ENCODE measurements at places on chromosomes 4 and X.

GRCh38 chrX:21781525-21781924 lies 23.6 kb upstream of the SMPX start:
- DNase-seq, result no peak

DNA sequence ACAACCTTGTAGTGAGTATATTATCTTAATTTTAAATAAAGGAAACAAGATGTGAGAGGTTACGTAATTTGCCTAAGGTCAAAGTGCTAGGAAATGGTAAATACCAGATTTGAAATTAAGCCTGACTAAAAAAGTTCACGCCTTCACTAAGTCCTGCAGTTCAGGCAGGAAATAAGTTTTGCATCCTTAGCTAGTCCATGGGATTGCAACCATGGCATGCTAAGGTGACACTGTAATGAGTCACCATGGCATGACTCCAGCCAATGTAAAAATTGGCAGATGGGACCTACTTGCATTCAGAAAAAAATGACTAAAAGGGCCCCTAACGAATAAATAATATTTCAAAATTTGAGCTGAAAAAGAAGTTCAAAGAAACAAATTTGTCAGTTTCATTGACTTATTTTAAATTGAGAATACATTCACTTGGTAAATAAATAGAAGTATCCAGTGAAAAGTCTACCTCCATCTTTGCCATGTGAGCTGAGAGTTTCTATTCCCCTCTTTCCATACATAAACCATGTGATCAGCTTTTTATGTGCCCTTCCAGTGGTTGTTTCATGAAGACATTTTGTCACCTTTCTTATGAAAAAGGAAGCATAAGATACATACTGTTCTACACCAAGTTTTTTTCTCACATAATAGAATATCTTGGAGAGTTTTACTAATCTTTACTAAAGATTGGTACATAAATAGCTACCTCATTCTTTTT lies 72.4 kb downstream of the ANKRD50 start:
- no peak for DNase-seq

GRCh38 chr4:126924237-126924636 lies 708.5 kb upstream of the INTU start:
- DNase-seq, result no peak

GRCh38 chr4:24801136-24801855 lies 5.9 kb downstream of the SOD3 start:
- no peak for DNase-seq

DNA sequence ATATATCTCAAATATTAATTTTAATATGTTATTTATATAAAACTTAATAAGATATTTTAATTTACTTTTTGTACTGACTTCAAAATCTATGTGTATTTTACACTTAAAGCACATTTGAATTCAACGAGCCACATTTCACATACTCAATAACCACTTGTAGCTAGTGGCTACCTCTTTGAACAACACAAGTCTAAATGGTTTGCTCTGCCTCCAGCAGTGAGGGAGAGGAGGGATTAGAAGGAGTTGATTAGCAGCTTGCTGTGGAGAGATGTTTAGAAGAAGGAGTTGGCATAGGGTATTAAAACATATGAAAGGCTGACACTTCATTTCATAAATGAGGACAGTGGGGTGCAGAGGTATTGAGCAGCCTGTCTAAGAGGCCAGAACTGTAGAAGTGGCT lies 124.0 kb downstream of the ARHGAP24 start:
- DNase-seq, result no peak

DNA sequence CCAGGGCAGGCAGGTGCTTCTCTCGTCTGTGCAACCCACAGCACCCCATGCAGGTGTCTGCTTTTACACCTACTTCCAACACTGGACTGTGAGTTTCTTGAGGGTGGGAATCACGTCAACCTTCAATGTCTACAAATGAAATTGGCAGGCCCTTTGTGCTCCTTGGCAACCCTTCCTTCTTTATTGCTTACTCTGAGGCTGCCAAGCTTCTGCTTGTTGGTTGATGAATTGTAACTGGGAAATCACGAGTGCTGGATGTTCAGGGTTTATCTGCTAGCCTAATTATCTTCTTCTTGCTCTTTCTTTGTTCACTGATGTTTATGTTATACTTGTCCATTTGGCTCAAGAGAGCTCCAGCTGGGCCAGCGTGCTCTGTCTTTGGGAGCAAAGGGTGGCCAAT lies 2.5 kb upstream of the DGAT2L6 start:
- no peak for DNase-seq

DNA sequence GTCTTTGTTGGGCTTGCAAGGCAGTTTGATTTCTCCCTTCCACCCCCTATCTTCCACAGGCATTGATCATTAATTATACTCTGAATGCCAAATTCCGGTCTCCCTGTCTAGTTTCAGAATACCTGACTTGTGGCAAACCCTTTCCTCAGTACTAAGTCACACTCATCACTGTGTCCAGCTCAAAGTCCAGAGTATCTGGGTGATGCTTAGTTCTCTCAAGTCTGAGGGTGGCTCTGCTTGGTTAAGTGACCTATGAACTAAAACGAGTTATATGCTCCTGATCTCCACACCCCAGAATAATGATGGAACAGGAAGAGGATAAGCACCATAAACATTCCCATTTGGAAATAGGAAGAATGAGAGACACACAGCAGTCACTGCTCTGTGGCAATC lies 6.5 kb downstream of the SMIM9 start:
- no peak for DNase-seq

- no peak for DNase-seq
Measured at GRCh38 chrX:68299898-68300297, 133.4 kb downstream of the OPHN1 start.

- DNase-seq, result no peak
Measured at GRCh38 chrX:24566240-24566639, 80.9 kb downstream of the PCYT1B start.

DNA sequence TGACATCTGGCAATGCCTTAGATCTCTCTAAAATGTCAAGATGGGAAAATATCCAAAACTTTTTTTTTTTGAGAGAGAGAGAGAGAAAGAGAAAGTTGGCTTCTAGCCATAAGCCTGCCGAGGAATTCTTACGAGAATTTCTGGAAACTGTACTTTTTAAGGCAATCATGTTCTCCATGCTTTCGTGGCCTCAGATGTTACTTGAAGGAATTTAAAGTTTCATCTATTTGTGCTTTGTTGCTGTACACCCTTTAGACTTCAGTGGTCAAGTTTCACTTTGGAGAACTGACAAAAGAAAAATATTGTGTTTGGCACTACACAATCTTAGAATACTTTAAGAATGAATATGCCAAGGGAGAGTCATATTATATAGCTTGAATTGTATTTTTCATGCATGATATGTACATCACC lies 53.9 kb downstream of the FAT4 start:
- no peak for DNase-seq

GRCh38 chr4:20109391-20109790 lies 142.3 kb upstream of the SLIT2 start:
- DNase-seq, result peak; percentile 60

- no peak for DNase-seq
Measured at GRCh38 chr4:144627663-144628076, 18.3 kb upstream of the HHIP start.

DNA sequence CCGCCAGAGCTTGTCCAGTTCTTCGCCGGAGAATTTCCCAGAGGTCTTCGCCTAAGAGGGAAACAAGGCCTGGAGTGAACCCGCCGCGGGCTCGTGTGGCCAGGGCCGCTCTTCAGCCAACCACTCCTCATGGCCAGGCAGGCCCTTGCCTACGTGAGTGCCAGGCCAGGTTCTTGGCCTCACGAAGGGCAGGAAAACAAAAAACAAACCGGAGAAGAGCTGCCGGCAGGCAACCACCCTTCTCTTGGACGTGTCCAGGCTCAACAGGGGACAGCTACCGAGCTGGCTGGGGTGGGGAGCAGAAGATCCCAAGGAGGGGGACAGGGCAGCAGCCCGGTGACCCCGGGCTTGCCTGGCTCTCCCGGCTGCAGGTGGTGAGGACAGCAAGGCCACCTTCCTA lies 13.3 kb downstream of the LRPAP1 start:
- no peak for DNase-seq

DNA sequence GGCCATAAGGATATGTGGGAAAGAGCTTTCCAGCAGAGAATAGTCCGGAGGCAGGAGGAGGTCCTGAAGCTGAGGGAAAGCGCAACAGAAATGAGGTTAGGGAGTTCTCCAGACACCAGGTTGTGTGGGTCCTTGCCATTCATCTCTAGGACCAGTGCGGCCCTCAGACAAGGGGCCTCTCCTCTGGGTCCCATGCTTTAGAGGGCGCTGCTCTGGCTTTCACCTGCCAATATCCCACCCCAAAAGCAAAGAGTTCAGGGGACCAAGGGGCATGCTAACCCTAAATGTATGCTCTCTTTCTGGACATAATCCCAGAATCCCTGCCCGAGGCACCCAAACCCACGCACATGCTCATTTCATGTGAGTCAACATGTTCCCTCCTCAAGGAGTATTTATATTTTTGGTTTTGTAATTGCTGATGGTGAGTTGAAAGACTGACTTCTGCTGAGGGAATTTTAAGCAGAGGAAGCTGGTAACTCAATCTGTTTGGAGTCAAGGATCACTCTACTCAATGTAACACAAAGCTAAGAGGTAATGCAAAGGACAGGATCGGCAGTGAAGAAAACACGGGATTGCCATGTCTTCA lies 14.8 kb downstream of the RPL34 start:
- DNase-seq, result no peak

GRCh38 chr4:141513866-141514265 lies 122.5 kb upstream of the IL15 start:
- no peak for DNase-seq

DNA sequence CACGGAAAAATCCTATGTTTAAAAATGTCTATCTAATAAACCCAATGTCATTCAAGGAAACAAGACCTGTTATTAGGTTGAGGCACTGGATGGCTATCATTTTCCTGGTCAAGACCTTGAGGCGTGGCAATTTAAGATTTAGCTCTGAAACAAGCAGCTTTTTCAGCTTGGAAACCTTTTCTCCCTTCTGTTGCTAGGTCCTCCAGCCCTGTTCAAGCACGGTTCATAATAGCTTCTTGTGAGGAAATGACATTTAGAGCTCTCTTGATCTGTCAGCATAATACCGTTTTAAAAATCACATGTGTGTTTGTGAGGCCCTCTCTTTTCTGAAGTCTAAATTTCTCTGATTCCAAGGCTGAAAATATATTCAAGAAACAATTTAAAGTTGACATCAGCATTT lies 133.6 kb upstream of the GRPR start:
- no peak for DNase-seq

DNA sequence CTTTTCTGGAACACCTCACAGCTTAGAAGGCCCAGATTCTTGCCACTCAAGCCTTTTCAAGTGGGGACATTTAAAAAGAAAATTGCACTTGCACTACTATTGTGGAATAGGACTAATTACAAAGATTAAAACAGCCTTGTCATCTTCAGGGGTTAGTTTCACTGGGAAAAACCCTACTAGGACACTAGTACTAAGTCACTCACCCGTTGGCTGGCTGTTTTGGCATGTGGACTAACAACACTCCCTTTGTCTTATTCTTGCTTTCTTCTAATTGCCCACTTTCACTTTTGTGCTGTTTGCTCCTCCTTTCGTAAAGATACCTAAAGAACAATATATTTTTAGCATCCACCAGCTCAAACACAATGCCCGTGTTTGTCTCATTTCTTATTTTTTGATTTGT lies 200.9 kb upstream of the MID1 start:
- DNase-seq, result no peak

DNA sequence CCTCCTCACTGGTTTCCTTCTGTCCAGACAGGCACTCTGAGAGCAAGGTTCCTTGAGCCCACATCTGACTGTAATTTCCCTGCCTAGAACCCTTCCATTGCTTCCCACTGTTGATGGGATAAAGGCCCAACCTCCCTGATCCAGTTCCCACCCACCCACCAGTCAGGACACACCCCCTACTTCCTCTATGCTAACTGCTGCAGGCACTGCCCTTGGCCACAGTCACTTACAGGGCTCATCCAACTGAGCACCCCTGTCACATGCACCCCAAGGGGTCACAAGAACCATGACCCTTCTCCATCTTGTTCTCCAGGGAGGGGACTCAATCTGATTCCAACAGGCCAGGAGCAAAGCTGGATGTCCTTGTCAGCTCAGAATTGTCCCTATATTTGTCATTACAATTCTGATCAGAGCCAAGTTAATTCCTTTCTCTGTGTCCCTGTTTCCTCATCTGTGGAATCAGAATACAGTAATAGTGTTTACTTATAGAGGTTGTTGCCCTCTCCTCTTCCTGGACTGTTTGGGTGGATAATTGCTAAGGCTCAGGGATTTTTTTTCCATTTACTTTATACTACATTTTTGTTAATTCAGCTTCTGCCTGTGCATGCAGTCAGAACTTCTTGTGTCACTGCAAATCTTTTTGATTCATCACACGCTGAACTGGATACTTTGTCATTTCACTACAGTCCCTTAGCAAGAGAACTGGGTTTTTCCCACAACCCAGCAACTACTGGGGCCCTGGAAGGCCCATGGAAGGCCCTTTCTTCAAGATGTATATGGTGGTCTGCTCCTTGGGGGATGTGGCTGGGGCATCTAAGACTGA lies 105.6 kb upstream of the MAMLD1 start:
- DNase-seq, result peak; percentile 9

DNA sequence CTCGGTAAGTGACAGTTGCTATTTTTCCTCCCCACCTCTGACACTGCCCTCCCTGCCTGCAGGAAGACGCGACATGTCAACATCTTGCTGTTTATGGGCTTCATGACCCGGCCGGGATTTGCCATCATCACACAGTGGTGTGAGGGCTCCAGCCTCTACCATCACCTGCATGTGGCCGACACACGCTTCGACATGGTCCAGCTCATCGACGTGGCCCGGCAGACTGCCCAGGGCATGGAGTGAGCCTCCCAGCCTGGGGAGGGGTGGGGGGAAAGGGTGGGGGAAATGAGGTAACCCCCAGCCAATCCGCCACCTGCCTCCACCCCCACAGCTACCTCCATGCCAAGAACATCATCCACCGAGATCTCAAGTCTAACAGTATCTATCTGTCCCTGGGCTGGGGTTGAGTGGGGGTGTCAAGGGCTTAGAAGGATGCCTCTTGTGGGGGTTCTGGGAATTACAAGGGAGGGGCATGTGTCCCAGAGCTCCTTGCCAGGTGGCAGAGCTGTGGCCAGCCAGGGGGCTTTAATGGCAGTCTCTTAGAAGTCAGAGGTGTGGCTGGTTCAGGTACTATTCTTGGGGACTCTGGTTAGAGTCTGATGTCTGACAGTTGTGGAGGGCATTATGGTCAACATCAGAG lies 7.8 kb downstream of the ARAF start:
- DNase-seq, result no peak

GRCh38 chr4:14023036-14023435 lies 395.5 kb upstream of the BOD1L1 start:
- DNase-seq, result no peak
